Natural killer cell (primary cell): ENCODE measurements at places on chromosomes 1 and 21. TPM values are rescaled to one million over a fixed set of nuclear protein-coding genes. Genes with fewer than 3 reads are reported as not detected.

Gene NBPF1
- total RNA-seq = 26.0 TPM

DNA sequence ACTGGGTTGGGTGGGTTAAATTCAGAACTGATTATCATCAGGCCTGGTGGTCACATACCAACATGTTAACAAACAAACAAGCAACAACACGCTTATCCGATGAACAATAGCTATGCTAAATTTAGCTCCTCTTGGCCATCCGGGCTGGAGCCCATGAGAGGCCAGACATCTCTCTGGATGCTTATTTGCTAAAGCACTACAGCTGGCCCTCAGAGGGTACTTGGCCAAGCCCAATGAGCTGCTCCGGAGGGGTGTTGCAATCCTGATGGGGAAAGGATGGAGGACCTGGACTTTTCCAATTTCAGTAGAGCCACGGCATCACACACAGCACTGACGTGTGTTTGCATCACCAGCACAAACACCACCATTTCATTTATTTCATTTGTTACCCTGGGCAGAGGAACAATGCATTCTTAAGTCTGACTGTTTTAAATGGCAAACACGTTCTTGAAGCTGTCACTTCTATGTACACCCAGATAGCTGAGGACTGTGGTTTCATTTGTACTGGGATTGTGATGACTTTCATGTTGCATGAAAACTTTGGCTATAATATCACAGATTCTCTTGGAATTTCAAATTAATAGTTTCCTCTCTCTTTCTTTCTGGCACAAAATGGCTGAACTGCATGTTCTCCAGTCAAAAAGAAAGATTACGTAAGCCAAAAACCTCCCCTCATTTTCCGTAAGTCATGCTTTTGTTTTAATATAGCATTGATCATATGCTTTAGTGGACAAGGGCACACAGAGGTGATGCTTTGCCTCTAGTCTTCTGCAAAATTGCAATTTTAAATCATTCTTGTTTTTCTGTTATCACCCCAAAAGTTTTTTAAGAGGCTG lies 359.8 kb upstream of the KAZN start:
- DNase-seq = no peak

Gene SPOCD1
- 0.54 TPM for total RNA-seq

DNA sequence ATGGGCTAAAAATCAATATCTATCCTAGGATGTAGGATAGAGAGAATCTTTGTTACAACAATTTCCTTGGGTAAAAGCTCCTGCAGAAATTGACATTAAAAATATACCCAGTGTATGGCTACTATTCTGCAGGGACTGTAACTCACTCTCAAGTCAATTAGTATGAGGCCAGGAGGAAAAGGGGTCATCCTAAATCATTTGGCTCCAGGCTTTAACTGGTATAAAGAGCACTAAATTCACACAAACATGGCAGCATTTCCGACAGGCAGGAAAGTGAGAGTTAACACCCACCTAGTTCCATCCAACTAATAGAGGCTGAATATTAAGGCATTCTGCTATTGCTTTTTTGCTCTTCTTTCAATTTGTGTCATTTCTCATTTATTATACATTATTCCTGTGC lies 218.6 kb upstream of the C1orf87 start:
- DNase-seq = no peak

Gene PDE9A
- total RNA-seq = 4.1 TPM

- peak; percentile 71 for DNase-seq
Observed at GRCh38 chr1:109482791-109483671, 674 bp upstream of the ATXN7L2 start.

DNA sequence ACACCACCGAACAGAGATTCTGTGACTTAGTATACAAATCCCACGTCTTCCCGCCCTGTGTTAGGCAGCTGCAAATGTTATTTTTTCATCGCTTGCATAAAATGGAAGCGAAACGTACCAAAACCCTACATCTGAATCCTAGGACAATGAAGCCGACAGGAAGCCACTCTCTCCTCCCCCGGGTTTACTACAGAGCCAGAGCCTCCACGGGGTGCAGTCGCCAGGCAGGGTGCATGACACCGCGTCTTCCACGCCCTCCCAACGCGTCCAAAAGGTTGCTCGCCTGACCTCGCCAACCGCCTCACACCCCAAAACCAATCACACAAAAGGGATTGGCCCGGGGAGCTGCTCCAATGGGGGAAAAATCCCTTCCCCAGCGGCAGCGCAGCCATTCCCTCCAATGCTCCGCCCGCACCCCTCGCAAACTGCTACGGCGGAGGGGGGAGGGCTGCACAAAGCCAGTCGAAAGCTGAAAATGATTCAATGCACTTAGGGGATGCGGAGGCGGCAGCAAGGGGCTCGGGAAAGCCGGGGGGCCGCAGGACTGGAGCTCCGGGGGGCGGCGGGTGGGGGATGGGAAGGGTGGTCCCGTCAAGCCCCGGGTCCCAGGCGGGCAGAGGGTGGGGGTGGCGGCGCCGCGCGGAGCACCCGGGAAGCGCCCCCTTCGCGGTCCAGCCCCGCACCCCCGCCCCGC lies 701 bp downstream of the CEP170 start:
- DNase-seq = peak; percentile 55

- no peak for DNase-seq
Observed at GRCh38 chr1:33738976-33739375, 124.9 kb upstream of the HMGB4 start.

DNA sequence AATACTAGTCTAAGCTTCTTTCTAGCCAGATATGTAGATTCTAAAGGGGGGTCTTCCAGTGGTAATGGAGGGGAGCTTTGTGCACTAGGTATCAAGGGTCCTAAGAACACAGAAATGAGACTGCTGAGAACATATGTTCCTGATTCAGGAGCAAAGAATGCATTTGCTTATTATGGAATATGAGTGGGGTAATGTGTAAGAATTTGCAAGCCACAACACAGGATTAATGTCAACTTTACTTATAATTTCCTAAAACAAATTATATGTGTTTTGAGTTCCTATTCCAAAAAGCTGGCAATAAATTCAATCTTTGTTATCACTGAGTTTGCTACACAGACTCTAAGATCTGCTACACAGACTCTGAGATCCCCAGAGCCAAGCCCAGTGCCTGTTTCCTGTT lies 357.0 kb upstream of the PTBP2 start:
- DNase-seq = no peak

DNA sequence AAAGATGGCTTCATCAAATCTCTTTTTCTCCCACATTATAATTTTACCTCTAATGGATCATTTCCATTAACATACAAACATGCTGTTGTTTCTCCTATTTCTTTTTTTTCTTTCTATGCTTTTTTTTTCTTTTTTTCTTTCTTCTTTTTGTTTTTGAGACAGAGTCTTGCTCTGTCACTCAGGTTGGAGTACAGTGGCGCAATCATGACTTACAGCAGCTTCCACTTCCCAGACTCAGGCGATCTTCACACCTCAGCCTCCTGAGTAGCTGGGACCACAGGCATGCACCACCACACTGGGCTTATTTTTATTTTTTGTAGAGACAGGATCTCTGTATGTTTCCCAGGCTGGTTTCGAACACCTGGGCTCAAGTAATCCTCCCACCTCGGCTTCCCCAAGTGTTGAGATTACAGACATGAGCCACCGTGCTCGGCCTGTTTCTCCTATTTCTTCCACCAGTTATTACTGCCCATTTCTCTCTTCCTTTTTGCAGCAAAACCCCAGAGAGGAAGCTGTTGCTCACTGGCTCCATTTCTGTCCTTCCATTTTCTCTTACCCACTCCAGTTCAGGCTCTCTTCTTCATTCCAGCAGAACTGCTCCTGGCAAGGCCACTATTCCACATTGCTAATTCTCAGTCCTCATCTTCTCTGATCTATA lies 32.1 kb upstream of the OPRD1 start:
- DNase-seq = no peak

Gene DIP2A
- 170 TPM for total RNA-seq

Gene RRP1
- 24.6 TPM for total RNA-seq

Gene LDLRAD2
- total RNA-seq = 3.6 TPM

DNA sequence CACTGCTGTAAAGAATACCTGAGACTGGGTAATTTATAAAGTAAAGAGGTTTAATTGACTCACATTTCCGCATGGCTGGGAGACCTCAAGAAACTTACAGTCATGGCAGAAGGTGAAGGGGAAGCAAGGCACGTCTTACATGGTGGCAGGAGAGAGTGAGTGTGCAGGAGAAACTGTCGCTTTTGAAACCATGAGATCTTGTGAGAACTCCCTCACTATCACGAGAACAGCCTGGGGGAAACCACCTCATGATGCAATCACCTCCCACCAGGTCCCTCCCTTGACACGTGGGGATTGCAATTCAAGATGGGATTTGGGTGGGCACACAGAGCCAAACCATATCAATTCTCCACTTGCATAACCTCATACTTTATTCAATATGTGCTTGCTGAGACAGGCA lies 76.6 kb downstream of the GIPC2 start:
- DNase-seq = no peak

DNA sequence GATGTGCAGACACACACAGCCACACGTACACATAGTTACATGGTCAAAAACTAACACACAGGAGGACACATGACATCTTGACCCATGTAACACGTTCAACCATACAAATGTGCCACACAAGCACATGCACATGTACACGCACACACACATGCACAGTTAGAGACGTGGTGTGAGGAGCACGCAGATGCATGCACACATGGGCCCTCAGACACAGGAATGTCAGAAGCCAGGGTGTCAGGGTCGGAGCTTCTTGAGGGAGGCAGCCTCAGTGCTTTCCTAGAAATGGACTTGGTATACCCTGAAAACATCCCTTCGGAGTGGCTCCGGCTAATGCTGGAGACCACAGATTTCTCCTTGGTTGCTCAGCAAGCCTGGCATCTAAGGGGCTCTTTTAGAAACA lies 114.3 kb downstream of the DMRTB1 start:
- DNase-seq = no peak

DNA sequence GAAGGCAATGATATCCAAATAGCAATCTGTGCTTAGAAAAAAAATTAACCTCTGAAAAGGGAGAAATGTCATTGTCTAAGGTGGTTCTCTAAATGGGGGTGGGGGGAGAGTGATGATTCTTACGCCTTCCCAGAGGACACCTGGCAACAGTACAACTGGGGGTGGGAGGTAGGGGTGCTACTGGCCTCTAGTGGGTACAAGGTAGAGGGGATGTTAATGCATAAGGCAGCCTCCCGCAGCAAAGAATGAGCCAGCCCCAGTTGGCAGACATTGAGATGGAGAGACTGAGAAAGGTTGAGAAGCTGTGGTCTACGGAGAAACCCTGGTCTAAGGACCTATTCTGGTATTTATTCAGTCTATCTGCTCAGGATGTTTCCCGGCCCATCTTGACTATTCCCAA lies 472.2 kb upstream of the RUNX1 start:
- no peak for DNase-seq

Gene LIPI
- total RNA-seq = not detected

DNA sequence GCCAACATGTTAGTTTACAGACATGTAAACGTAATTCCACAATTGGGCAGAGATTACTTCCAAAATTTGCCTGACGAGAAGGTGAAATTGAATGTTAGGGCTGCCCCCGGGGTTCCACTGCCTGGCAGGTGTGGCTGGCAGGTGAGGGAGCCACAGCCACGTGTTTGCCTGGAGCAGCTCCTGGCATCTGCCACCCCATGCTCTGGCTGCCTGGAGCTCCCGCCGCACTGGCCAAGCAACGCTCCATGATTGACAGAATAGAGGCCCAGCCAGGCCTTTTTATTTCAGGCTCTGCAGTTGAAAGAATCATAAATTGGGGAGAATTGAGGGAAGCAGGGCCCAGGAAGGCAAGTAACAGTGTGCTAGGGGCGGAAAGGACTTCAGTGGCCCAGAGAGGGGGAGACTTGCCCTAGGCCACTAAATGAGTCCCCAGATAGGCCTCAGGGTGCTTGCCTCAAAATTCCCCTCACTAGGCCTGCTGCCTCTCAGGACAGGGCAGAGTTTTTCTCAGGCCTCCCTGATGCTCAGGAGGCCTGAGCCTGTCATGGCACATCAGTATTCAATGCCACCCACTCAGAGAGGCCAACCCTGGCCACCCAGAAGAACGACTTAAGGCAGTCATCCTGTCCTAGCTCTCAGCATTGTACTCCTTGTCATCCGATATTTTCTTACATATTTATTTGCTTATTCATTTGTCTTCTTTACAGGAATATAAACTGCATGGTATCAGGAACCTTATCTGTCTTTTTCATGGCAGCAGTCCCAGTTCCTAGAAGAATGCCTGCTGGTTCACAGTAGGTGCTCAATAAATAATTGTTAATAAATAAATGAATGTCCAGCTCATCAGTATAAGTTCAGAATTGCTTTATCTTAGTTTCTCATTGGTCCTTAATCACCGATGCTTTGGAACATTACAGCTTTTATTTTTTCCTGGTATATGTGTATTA lies 16.6 kb upstream of the S1PR1 start:
- no peak for DNase-seq

GRCh38 chr1:246930830-246931548 lies 759 bp downstream of the AHCTF1 start:
- peak; percentile 52 for DNase-seq

Gene HAPLN2
- not detected for total RNA-seq

Gene ACTL8
- not detected for total RNA-seq

- no peak for DNase-seq
Observed at GRCh38 chr1:199132006-199132405, 493.2 kb downstream of the PTPRC start.

Gene ORC1
- total RNA-seq = 2.6 TPM
